NCI-H1694 treated with DMSO at 0.1 percent for 48 hours (cell line): ENCODE measurements at places on chromosomes 5 and 9.

GRCh38 chr5:169296419-169297143, 4.4 kb downstream of the SLIT3 start:
- DNase-seq = no peak

DNA sequence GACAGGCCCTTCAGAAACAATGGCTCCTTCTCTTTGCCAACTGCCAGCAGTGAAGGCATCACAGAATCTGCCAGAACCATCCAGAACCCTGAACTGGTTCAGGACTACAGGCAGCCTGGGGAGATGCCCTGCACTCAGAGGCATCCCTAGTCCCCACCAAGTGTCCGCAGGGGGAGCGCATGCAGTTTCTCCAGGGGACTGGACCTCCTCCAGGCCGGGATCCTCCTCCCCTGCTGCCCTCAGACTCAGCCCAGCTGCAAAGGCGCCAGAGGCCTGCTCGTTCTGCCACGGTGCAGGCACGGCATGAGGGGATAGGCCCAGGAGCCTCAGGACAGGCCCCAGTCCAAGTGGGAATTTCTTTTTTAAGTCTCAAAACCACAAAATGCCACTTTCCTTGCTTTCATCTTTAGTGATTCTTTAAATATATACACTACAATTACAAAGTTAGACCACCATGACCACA, 72.0 kb downstream of the SEMA4D start:
- no peak for DNase-seq

DNA sequence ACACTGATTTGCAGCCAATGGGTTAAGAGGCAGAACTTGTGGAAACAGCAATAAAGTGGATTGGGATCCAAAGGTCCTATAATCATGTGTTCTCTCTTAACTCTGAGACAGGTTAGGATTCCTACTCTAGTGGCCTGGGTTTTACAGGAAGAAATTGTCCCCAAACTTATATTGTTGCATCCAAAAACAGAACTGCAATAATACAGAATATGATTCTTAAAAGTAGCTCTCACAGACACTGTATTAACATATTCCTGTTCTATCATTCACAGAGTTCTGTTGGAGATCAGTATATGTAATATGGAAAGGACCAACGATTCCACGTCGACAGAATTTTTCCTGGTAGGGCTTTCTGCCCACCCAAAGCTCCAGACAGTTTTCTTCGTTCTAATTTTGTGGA, at the start of gene OR13C8:
TSS of gene OR13C8 (plus strand) at position 301 of the 400 bp plus-strand sequence. CDS start at position 301, 0 bp downstream.
- no peak for DNase-seq

GRCh38 chr5:32346869-32347268, 34.1 kb upstream of the MTMR12 start:
- DNase-seq = no peak

DNA sequence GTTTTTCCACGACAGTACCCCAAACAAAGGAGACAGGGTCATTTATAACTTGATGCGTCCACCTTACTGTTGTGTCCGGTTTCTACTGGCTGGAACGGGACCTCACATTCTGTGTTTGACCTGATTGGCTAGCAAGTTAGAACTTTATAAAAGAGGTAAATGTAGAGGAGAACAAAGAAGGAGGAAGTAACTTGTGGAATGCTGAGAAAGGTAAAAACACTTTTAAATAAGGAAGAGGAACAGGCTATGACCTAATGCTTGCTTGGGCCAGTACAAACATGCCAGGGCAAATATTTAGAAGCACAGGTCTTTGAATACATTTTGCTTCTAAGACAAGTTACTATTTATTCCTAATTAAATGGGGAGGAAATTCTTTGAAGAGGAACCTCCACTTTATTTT, 251.6 kb downstream of the KIAA0825 start:
- DNase-seq = no peak

GRCh38 chr5:115450741-115451140, 93.8 kb downstream of the FEM1C start:
- no peak for DNase-seq

- DNase-seq = no peak
These were observed at the start of gene RNF180 for GRCh38 chr5:64165500-64166200. RNF180 (plus strand) TSS chr5:64165843; CDS start chr5:64200808, 34,965 bp downstream.
